Endothelial cell of umbilical vein (primary cell): ENCODE measurements at places on chromosomes 7 and 10. TPM values are rescaled to one million over a fixed set of nuclear protein-coding genes. Genes with fewer than 3 reads are reported as not detected.

The ZNF777 gene
- 11.1 and 12.2 TPM in 2 replicates for total RNA-seq

- DNase-seq = peak; percentile 50
Measured at GRCh38 chr10:119412244-119413092, 130.1 kb downstream of the RGS10 start.

- DNase-seq = no peak
Measured at GRCh38 chr10:106500925-106501525, 663.5 kb downstream of the SORCS1 start.

GRCh38 chr7:131188367-131189339 is 139.0 kb upstream of the MKLN1 start:
- DNase-seq = peak; percentile 39
